ENCODE measurements at places on chromosomes 16 and 17.

- DNase-seq, result peak; percentile 53
Measured at GRCh38 chr16:20675488-20676267, 21.8 kb downstream of the ACSM1 start.

GRCh38 chr16:70298988-70299938 is at the start of gene DDX19B:
TSS of gene DDX19B (plus strand) at chr16:70299186. CDS start at chr16:70299298, 112 bp downstream.
- peak; percentile 83 for DNase-seq

GRCh38 chr16:84751241-84751640 is 51.4 kb downstream of the USP10 start:
- DNase-seq, result no peak

DNA sequence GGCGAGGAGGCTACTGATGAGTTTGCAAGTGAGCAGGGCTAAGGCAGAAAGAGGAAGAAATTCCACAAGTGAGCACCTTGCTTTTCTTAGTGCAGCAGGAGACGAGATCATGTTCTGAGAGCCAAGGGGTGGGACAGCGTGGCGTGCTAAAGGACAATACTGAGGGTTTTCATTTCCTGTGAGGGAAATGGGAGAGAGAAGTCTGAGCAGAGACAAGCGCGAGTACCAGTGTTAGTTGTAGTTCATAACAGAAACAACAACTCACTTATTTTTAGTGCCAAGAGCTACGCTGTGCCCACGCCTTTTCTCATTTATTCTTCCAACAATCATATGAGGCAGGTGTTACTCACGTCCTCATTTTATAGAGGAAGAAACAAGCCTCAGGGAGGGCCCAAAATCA is 2.3 kb downstream of the SPACA3 start:
- no peak for DNase-seq

GRCh38 chr16:57645691-57646387 is 17.4 kb downstream of the ADGRG1 start:
- DNase-seq, result no peak

GRCh38 chr17:63431939-63432804 is 13.9 kb downstream of the CYB561 start:
- no peak for DNase-seq

Data from activated CD8-positive, alpha-beta T cell treated with anti-CD3 and anti-CD28 coated beads for 36 hours (primary cell).